ENCODE measurements at places on chromosomes 7 and 10. TPM values are rescaled to one million over a fixed set of nuclear protein-coding genes. Genes with fewer than 3 reads are reported as not detected.

Gene CC2D2B
- total RNA-seq, result not detected

Gene CPED1
- total RNA-seq, result 23.8 TPM

Gene RSPH10B2
- not detected for total RNA-seq

Gene SUFU
- 2.8 TPM for total RNA-seq

Gene TFPI2
- 18.0 TPM for total RNA-seq

Gene LANCL2
- total RNA-seq, result 43.6 TPM

Gene NEURL1
- total RNA-seq, result 0.10 TPM

Gene MINDY3
- total RNA-seq, result 18.7 TPM

Gene CCL26
- total RNA-seq, result 18.3 TPM

Gene SMKR1
- total RNA-seq, result 0.25 TPM

Gene CLRN3
- not detected for total RNA-seq

Gene PNLIP
- total RNA-seq, result not detected

Gene TMUB1
- total RNA-seq, result 37.3 TPM

Gene GPR37
- total RNA-seq, result 0.95 TPM

Gene LGI1
- 0.08 TPM for total RNA-seq

DNA sequence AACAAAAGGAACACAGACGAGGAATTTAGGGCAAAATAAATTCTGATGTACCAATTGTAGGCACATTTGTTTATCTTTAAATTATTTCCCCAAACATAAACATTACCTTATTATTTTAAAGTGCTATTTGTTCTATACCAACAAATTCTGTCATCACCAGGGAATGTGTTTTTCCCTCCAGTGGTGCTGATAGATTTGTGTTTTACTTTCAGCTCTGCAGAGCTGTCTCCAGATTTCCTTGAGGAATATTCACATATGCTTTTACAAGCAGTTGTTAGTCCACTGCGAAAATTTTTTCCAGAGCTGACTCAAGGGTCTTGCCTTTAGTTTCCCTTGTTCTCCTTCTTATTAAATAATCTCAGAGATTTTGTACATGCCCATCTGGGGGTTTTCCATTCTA, 362.8 kb downstream of the PHF14 start:
- no peak for DNase-seq

- no peak for DNase-seq
Measured at GRCh38 chr7:116797612-116798011, 64.8 kb upstream of the CAPZA2 start.

- no peak for DNase-seq
Measured at GRCh38 chr10:102815790-102816549, 21.2 kb downstream of the CYP17A1 start.

DNA sequence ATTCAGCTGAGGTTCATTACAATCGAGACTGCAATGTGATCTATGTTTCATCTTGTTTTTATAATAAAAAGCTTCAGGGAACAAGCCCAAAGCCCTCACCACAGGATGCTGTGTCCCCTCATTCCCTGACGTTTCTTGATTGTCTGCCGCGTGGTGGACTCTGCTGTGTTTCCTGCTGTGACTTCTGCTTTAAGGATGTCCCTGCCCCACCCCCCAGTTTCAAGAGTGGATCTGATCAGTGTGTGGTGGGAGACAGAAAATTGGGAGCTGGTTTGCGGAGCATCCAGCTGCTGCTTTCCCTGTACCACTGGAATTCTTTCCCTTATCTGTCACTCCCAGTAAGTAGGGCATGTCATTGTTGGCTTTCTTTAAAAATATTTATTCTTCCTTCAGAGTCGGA, 86.2 kb downstream of the CREM start:
- no peak for DNase-seq

DNA sequence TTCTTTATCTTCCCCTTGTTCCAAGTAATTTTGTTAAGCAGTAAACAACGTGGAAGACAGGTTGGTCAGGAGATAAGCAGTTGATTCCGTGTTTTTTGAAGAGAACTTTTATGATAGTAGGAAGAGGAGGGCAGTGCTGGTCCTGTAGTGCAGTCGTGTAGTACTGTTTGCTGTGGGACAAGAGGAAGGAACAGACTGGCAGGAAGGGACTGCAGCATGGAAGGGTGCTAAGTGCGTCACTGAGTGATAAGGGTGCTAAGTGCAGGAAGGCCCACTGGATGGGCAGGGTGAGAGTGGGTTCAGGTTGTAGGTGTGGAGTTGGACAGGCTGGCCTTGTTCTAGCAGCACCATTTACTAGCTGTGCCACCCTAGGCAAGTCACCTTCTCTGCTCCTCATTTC, 125.0 kb downstream of the SDK1 start:
- no peak for DNase-seq

- DNase-seq, result no peak
Measured at GRCh38 chr7:70489813-70490212, 642.1 kb upstream of the GALNT17 start.

DNA sequence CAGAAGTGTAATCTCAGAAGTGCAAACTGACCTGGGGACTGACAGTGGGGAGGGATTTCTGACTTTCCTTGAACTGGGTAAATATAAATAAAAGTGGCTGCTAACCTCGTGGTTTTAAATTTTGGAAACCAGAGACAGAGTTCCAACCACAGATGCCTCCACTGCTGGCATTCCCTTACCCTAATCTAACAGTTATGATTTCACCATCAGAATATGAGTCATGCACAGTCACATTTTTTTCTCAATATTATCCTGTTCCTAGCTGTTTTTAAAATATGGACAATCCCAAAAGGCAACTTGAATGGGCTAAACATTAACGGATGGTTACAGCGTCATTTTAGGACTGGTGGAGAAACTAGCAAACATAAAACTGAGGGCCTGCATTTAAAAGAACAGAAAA, 264.3 kb upstream of the INHBA start:
- DNase-seq, result no peak

- peak; percentile 27 for DNase-seq
Measured at GRCh38 chr10:4498711-4499251, 327.2 kb upstream of the AKR1E2 start.

GRCh38 chr10:58981846-58982245, 194.6 kb upstream of the PHYHIPL start:
- DNase-seq, result no peak

DNA sequence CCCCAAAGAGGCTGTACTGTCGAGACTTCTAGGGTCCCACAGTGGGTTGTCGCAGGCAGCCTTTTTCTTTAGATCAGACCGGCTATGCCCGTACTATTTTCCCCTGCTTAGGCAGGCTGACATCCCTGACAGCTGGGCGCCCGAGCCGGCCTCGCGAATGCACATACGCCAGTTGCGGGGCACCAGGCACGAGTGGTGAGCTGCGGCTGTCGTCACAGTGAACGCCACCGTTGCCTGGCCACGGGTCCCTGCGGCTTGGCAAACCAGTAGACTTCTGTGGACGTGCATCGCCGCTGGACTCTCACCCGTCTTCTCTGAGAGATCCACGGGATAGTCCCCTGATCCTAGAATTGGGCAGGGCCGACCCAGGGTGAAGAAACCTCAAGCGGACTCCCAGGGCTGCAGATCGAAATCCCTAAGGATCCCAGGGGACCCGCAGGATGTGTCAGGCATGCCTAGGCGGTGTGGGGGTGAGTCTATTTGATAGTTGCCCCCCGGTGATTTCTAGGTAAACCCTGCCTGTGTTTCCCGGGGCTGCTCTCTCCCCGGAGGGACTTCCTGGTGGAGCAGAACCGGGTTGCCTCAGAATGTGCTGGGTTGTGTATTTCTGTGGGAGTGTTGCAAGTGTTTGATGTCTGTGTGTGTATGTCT, 33.0 kb upstream of the ZNF273 start:
- DNase-seq, result no peak

DNA sequence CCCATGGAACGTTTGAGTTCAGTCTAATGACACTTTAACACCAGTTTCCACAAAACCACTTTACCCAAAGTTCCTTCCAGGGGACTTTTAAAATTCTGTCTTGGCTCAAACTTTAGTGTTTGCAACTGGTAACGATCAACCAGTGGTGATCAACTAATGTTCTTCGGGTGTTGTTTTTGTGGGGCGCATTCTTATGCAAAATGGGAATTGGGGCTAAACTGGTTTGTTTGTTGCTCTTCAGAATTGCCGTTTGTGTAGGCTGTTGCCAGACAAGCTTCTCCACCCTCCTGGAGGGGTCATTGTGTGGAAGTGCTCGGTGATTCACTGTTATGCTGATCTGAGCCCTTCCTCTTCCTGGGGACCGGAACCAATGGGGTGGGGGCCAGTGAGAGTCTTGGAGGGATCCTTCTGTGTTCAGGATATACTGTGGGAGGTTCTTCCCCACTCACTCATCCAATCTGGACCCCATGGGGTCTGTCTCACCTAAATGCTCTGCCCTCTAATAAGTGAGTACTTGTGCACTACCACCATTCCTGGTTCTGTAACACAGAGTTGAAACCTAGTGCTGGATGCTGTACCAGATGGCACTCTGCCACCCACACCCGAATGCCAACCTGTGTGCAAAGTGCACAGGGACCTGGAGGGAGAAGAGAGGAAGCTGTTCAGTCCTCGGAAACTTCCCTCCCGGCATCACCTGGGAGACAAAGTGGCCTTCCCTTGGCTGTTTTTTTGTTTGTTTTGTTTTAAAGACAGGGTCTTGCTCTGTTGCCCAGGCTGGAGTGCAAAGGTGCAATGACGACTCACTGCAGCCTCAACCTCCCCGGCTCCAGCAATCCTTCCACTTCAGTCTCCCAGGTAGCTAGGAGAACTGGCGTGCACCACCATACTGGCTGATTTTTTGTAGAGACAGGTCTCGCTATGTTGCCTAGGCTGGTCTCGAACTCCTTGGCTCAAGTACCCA, 2.1 kb downstream of the NFE2L3 start:
- no peak for DNase-seq

DNA sequence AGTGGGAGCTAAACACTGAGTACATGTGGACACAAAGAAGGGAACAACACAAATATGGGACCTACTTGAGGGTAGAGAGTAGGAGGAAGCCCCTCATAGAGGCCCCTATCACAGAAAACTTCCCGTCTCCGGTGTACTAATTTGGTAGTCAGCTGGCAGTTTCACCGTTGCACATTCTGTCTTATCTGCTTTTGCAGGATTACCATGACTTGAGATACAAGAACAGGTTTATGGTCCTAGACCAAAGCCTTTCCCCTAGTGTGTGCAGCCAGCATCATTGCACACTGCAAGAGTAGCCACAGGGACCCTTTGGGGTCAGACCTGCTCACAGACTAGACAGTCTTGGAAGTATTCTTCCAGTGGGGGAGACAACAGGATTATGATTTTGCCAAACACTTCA, 5.9 kb upstream of the IFIT1B start:
- DNase-seq, result no peak

GRCh38 chr10:112221545-112221944, 38.0 kb upstream of the GPAM start:
- no peak for DNase-seq

- DNase-seq, result no peak
Measured at GRCh38 chr7:40267583-40267982, 132.8 kb downstream of the SUGCT start.

GRCh38 chr10:4058514-4059029, 273.6 kb upstream of the KLF6 start:
- DNase-seq, result no peak

GRCh38 chr10:102405108-102405571, 9.6 kb downstream of the NFKB2 start:
- no peak for DNase-seq

DNA sequence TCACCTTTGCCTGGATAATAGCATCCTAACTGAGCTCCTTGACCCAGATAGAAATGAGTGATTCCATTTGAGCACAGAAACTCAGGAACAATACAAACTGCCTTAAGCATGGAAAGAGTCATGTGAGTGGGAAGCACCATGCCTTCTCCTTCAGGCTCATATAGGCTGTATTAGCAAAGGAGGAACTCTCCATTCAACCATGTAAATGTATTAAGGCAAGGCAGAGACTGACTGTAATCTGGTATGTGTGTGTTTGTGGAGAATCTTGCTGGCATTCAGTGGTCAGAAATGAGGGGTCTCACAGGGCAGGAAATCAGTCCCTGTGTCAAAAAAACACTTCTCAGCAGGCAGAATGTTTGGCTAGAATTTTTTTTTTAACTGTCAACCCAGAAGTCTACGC, 40.2 kb downstream of the COA1 start:
- DNase-seq, result no peak

GRCh38 chr10:47354165-47354564, 6.0 kb downstream of the RBP3 start:
- no peak for DNase-seq

- DNase-seq, result no peak
Measured at GRCh38 chr10:121442086-121442935, 155.9 kb downstream of the FGFR2 start.

GRCh38 chr10:6811153-6811552, 231.1 kb upstream of the PRKCQ start:
- DNase-seq, result no peak

DNA sequence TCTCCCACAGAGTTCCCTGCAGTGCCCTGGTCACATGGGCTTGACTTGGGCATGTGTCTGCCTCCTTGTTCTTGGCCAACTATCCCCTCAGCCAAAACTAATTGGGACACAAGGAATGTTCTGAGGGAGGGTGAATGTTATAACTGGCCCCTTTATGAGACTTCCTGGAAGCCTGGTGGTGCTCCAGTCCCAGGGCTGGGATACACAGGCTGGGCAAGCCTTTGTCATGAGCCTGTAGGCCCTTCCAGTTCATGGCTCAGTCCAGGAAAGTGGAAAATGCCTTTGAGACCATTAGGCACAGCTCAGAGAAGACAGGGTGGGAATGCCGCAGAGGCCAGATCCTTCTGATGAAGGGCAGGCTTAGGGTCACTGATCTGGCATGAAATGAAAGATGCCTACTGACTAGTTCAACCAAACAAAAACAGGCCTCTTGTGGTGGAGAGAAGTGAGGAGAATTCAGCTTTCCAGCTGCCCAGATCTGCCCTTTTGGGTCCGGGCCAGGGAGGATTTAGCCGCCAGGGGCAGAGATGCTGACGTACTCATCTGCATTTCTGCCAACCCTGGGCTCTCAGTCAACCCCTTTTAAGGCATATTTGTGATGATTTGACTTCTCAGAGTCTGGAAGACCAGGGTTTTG, 961.5 kb downstream of the KCNMA1 start:
- peak; percentile 71 for DNase-seq

DNA sequence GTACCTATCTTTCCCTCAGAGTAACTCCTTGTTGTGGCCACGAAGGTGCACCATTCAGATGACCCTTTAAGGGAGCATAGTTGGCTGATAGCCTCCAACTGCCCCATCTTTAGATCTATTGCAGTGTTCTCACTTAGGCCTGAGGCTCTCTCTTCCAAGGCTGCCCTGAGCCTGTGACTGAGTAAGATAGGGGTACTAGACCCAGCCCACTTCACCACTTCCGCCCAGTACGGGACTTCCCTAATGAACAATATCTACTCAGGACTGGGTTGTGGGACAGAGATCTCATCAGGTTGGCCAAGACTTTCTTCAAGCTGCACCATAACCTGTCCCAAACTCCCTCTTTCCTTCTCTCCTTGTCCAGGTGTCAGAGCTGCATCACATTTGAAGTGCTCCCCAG, 5.7 kb upstream of the GNAI1 start:
- no peak for DNase-seq
